Stimulated activated CD4-positive, alpha-beta T cell treated with anti-CD3 and anti-CD28 coated beads, Interleukin-4, amount 100 ng/mL, for 1 hour (primary cell): ENCODE measurements at places on chromosomes 7 and 10.

- no peak for DNase-seq
These were observed 84.2 kb downstream of the FANK1 start for GRCh38 chr10:125980521-125981035.

DNA sequence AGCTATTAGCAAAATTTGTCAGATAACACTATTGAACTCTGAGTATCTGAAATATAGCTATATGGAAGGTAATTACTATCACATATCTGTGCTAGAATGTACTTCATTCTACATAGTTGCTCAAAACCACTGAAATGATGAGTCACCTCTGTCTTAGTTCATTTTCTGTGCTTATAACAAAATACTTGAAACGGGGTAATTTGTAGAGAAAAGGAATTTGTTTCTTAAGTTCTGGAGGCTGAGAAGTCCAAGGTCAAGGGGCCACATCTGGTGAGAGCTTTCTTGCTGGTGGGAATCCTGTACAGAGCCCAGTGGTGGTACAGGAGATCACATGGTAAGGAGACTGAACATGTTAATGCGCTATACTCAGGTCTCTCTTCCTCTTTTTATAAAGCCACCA, 41.9 kb upstream of the TNKS2 start:
- DNase-seq = no peak

DNA sequence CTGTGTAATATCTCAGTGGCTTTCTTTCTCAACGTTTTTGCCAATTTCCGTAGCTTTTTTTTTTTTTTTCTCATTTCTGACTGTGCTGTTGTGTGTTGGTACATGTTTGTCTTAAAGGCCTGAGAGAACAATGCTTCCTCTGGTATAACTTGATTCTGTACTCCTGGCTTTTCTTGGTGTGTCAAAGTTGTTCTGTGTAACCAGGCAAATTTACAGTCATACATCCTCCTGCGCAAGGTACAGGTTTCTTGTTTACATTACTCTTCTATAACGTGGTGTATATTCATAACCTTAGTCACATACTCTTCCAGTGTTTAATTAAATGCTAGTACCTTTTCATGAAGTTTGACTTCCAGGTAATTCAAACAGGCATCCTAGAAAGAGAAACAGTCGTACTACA, 8.3 kb upstream of the ARHGAP12 start:
- DNase-seq = no peak

GRCh38 chr10:84583501-84583900, 255.1 kb downstream of the CCSER2 start:
- no peak for DNase-seq

DNA sequence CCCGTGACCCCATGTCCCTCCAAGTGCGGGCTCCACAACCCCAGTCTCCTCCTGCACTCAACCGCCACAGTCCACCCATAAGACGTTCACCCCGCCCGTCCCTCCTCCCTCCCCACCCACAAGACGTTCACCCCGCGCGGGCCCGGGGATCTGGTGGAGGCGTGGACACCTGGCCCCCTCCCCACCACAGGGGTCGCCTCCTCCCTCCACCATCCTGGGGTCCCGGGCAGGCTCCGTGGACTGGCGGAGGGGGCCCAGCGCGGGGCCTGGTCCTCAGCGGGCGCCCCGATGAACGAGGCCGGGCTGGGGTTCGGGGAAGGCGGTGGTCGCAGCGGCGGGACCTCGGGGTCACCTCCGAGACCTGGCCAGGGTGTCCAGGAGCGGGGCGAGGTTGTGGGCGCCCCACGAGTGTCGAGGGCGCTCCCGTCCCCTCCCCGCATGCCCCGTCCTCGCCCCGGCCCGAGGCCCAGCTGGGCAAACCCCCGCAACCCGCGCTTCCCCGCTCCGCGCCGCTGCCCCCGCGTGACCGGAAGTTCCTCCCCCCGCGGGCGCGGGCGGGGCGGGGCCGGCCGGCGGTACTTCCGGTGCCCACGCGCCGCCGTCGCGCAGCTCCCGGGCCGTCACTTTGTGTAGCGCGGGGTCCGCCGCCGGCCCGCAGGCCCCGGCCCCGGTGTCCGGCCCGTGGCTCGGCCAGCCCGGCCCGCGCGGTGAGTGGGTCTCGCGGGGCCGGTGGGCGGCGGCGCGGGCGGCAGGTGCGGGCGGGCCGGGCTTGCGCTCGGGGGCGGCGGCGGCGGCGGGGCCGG, at the start of gene ZNF316:
Gene ZNF316 (plus strand): TSS at position 578 of the 803 bp plus-strand sequence. CDS start 5,092 bp downstream, outside the sequence.
- DNase-seq = peak; percentile 62

DNA sequence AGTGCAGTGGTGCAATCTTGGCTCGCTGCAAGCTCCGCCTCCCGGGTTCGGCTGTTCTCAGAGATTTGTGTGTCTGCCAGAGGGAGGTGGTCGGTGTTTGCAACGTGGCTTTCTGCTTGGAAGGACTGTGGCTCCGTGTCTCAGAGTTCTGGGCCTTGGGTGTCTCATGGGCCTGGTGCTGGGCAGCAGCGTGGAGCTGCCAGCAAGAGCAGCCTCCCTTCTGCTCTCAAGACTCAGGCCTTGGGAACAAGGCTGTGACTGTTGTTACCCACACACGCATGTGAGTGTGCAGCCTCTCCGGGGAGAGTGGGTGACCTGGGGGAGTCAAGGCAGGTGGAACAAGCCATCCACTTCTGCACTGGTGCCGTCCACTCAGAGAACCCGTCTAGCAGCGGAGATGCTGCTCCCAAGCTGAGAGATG, 52.0 kb downstream of the VIPR2 start:
- no peak for DNase-seq

DNA sequence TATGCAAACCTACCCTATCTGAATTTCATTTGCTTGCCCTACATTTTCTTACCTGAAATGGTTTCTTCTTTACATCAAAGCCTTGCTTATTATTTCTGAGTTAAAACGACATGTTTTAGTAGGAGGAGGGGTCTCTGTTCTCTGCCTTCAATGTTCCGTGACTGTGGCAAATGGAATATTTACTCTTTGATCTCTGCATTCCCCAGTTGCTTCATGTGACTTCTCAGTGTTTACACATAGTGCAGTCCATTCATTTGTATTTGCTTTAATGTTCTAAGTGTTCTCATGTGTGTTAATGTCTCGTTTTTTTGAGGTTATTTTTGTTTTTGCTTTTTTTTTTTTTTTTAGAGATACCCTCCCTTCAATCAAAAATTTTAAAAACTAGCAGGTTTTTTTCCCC, 75.8 kb downstream of the GNAI1 start:
- DNase-seq = no peak

DNA sequence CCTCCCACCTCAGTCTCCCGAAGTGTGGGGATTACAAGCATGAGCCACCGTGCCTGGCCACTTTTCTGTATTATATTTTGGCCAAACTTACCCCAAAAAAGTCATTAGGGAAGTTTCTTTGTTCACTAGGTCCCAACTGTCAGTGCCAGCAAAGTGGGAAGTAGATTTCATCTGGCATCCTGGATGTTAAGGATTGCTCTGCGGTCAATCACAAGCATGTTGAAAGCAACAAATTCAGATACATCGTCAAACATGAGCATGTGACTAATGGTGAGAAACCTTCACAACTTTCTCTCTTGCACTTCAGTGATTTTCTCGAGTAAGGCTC, 14.3 kb upstream of the LRRC17 start:
- DNase-seq = no peak

GRCh38 chr10:99506416-99506815, 26.3 kb upstream of the NKX2-3 start:
- no peak for DNase-seq

GRCh38 chr7:50815138-50815537, 32.4 kb upstream of the GRB10 start:
- no peak for DNase-seq

DNA sequence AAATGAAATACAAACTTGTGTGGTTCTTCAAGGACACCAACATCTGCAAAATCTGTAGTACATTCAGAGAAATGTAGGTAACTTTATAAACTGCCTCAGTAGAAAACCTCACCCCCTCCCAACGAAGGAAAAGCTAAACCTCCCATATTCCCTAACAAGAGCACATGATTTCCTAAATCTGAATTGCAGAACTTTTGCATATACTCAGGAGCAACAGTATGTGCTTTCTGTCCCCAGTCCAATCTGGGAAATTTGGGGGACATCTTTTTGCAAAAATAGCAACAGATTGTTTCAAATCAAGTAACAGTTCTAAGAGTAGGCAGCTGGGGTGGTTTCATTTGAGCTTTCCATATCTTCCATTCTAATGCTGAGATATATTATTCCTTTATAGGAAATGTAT, 15.8 kb upstream of the MSS51 start:
- DNase-seq = no peak

- no peak for DNase-seq
These were observed 6.5 kb downstream of the TSPAN15 start for GRCh38 chr10:69457771-69458237.

DNA sequence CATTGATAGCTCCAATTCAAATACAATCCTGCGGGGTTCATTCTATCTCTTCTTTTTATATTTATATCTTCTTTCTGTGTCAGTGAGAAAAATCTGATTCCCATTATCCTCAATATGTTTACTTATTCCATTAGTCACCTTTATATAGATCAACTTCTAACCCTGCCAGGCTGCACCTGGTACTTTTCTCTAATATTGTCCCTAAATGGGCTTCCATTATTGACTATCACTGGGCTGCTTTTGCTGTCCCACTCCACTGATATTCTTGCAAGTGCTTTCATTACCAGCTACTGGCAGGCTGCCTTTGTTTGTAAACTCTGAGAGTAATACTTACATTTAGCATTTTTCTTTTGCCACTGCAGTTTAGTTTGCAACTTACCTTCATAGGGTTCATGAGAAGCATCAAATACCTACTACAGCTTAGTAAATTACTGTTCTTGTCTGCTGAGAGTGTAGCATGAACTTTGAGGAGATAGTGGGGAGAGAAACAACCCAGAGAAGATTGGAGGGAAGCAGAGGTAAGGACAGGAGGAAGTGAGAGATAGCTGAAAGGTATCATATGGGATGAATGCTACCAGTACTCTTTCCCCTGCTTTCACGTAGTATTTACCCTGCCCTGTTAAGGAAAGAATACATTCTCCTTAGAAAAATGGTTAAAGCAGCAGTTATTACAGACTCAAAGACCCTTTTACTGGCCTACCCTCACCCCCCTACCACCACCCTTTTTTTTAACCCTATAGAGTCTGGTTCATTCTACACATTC, 119.1 kb downstream of the PHTF2 start:
- DNase-seq = no peak

GRCh38 chr7:133290676-133291333, 37.9 kb downstream of the EXOC4 start:
- no peak for DNase-seq

DNA sequence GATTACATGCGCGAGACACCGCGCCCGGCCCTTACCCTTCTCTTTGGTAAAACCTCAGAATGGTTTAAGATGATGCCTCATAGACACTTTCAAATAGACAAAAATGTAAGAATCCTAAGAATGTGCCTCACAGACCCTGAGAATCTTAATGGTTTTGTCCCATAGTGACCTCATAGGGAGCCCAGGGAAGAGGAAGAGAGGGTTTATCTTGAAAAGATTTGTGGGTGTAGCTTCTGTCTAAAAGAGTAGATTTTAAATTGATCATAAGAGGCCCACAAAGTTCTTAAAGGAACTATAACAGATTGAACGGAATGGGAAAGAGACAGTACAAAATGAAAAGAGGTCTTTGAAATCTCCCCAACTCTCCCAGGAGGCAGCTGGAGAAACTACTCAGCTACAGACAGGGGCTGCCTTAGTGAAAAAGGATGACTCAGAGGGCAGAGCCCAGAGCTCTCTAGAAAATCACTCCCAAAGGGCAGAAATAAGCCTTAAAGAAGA, 220.6 kb downstream of the ADRA2A start:
- no peak for DNase-seq

DNA sequence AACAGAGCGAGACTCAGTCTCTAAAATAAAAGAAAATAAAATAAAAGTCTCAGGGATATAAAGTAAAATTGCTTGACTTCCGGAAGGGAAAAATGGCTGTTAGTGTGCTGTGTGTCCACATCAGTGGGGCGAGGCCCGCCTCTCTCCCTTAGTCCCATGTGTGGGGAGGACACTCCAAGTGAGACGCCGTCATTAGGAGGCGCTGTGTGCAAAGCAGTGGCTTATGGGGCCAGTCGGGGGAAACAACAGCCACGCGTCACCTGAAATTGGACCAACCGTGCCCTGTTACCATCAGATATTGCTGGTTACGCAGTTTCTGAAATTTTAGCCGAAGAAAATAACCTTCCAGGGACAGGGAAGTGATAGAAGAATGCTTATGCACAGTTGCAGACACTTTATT, 15.8 kb downstream of the SFXN4 start:
- no peak for DNase-seq

DNA sequence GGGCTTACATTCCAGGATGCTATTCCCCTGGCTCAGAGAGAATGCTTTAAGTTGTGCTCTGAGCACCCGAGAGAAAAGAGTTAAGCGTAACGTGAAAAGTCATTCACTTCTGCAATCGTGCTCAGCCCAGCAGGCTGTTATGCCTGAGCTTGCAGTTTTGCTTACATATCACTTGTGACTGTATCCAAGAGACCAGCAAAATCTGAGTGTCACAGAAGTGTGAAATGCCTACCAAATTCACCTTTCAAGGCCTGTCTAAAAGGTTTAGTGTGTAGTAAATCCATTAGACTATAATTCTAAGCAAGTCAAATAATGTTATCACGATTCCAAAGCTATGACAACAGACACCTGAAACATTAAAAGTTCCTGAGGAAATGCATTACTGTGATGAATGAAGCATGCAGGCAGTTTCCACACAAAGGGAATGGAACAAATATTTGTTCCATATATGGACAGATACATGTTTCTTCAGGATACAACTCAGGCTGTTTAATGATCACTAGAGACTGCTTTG, 20.1 kb downstream of the ITGB1 start:
- no peak for DNase-seq

DNA sequence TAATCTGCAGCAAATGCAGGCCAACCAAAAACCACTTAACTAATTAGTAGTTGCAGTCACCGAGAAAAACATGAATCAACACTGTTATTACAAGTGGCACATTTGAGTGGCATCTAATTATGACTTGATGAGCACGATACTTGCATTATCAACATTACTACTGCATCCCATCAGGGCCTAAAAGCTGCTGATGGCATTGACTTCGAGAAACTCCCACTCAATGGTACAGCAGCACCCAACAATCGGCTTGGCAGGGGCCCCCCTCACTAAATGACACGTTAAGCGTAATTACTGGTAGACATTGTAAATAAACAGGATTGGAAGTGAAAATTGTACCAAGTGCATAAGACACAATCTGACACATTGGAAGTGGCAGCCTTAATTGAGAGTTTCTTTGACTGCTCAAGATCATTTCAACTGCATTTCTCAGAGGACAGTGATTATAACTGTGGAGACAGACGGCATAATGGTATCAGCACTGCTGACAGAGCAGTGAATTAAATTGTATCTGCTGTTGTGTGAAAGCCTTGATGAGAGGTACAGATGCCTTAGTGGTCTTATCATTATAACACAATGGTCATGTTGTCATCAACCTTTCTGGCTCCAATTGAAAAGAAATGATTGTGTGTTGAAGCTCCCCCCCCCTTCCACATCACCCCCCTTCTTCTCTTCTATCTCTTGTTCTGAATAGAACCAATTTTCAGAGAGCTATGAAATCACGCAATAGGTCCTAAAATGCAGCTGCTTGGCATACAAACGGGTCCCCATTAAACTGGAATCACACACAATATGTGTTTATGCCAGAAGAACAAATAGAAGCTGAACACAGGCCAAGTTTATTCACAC, 43.4 kb downstream of the SHTN1 start:
- no peak for DNase-seq
